ENCODE measurements at places on chromosomes 2 and 18. TPM values are rescaled to one million over a fixed set of nuclear protein-coding genes. Genes with fewer than 3 reads are reported as not detected.

Gene WDFY1
- 44.5 TPM for total RNA-seq

Gene IL1RL1
- total RNA-seq: 0.67 TPM

Gene ADCYAP1
- total RNA-seq: not detected

Gene DUSP2
- 0.54 TPM for total RNA-seq

Gene DUSP19
- 0.55 TPM for total RNA-seq

Gene FBXO11
- 32.1 TPM for total RNA-seq

Gene RASGRP3
- total RNA-seq: 1.1 TPM

Gene LRRC30
- total RNA-seq: not detected

Gene HOXD1
- 0.16 TPM for total RNA-seq

Gene CNTNAP5
- total RNA-seq: not detected

Gene SLC5A7
- total RNA-seq: not detected

Gene OBSL1
- 20.4 TPM for total RNA-seq

Gene MERTK
- total RNA-seq: 1.8 TPM

Gene VPS4B
- 20.5 TPM for total RNA-seq

Gene POTEJ
- not detected for total RNA-seq

Gene ACKR3
- total RNA-seq: 20.2 TPM

Gene RBKS
- total RNA-seq: 7.4 TPM

Gene TXNDC2
- total RNA-seq: 0.10 TPM

Gene SLC23A3
- 0.72 TPM for total RNA-seq

Gene CCDC93
- 14.2 TPM for total RNA-seq

Gene SH2D6
- total RNA-seq: 1.1 TPM

Gene TEX44
- not detected for total RNA-seq

Gene CIB4
- total RNA-seq: 0.34 TPM

Gene SKA1
- total RNA-seq: 12.0 TPM

Gene CRACDL
- 0.97 TPM for total RNA-seq

Gene ATOH8
- 5.3 TPM for total RNA-seq

Gene CNRIP1
- 1.9 TPM for total RNA-seq

Gene EGR4
- 0.31 TPM for total RNA-seq

Gene RAB6C
- total RNA-seq: not detected

All from A549 treated with CORT108297 at 1 μM for 4 hours (cell line).